NCI-H69 (cell line): ENCODE measurements at places on chromosomes 1 and 21.
A peak's percentile ranks its signal among the peaks of the same experiment; 100 is the strongest.

GRCh38 chr1:230236301-230237008, 169.4 kb downstream of the GALNT2 start:
- DNase-seq, result peak; percentile 7

GRCh38 chr1:196403803-196404690, 204.2 kb downstream of the KCNT2 start:
- DNase-seq, result no peak

GRCh38 chr1:220734571-220735326, 13.4 kb upstream of the MTARC2 start:
- peak; percentile 17 for DNase-seq

DNA sequence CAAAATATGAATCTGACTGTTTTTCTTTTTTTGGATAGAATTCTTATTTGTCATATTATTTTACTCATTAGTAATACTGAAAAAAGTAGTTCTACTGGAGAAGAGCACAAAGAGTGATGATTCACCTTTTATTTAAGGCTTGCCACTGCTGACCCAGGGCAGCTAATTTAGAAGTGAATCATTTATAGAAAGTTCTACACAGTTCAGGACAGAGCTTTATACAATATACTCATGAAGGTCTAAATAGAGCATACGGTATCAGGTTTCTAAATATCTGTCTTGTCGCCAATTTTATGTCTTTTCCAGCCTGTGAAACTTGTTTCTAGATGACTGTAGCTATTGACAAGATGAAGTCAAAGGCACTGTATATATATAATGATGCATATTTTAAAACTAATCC, 25.0 kb downstream of the GIPC2 start:
- peak; percentile 1 for DNase-seq

GRCh38 chr1:34279971-34280370, 103.3 kb downstream of the C1orf94 start:
- no peak for DNase-seq

DNA sequence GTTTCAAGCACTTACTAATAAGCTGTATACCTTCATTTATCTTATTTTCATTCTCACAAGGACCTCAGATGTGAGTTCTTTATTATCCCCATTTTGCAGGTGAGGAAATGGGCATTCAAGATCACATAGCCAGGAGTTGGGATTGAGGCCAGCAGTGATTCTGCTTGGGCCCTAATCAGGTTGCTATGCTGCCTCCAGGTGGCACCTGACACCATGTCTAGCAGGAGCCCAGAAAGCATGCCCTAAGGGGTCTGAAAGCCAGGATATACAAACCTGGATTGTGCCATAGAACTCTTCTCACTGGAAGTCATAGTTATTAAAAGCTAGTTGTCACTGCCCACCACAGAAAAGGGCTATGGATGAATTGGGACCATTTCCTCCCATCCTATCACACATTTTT, 61.1 kb downstream of the FYB2 start:
- peak; percentile 2 for DNase-seq

DNA sequence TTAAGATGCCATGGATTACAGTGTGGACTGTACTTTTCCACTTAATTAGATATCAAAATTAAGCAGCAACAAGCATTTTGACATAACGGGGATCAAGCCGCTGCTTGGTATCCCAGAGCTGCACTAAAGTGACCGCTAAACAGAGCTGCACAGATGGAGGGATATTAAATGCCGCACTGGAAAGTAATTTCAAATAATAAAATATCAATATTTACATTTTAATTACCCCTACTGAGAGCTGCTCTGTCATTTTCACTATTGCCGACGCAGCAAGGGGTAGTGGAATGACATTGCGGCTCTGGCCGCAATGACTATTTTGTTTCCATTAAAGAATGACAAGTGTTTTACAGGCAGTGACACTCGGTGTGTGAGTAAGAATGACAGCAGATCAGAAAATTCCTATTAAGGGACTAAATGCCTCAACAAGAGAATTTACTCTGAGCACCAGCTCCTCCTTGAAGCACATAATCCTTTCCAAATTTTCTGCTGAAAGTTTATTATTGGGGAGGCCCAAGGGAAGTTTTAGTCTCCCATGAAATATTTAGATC, 109.1 kb upstream of the USH2A start:
- peak; percentile 97 for DNase-seq

GRCh38 chr1:67062412-67062811, 8.5 kb upstream of the SLC35D1 start:
- DNase-seq, result no peak

DNA sequence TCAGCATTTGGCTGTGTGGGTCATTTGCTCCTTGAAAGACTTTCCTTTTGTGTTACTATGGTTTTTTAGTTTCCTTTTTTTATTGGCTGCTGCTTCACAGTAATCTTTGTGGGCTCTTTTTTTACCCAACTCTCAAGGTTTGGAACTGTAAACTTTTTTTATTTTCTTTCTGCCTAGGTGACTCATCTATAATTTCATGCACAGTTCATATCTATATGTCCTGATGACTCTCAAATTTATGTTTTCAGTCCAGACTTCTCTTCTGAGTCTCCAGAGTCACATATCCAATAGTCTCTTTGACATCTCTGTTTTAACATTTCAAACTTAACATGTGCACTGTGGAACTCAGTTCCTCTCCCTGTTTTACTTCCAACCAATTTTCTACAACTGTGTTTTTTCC, 83.4 kb downstream of the ATF6 start:
- DNase-seq, result no peak

- DNase-seq, result peak; percentile 37
Measured at GRCh38 chr21:39048064-39048463, 135.2 kb downstream of the PSMG1 start.

DNA sequence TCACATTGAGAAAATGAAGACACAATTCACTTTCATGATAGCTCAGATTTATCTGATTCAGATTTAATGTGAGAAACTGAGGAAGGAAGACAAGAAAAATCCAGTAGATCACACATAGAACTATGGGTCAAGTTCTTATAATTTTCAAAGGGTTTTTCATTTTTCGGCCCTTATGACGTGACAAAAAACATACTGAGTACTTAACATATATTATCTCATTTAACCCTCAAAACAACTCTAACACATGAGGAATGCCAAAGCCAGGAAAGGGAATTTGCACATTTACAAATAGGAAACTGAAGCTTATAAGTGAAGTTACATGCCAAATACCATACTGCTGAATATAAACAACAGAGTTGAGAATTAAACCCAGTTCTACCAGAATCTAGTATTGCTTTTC, 27.6 kb downstream of the SOD1 start:
- no peak for DNase-seq

- no peak for DNase-seq
Measured at GRCh38 chr1:154220970-154221277, 169 bp downstream of the UBAP2L start.

GRCh38 chr1:46150085-46150484, 17.7 kb upstream of the PIK3R3 start:
- DNase-seq, result no peak

DNA sequence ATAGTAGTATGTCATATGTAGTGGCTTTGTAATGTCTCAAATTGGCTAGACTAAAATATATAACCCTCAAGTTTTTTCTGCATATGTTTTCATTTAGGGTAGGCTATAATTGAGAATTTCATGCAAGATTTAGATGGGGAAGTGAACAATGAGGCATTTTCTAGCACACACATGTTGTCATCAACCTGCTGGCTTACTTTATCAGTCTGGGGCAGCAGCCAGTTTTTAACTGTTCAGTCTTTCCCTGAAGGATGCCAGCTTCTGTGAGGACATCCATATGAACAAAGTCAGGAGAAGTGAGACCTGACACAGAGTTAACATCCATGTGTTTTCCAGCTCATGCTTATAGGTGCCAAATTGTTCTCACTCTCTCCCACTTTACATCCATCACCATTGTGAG, 74.7 kb upstream of the OLFM3 start:
- DNase-seq, result no peak

DNA sequence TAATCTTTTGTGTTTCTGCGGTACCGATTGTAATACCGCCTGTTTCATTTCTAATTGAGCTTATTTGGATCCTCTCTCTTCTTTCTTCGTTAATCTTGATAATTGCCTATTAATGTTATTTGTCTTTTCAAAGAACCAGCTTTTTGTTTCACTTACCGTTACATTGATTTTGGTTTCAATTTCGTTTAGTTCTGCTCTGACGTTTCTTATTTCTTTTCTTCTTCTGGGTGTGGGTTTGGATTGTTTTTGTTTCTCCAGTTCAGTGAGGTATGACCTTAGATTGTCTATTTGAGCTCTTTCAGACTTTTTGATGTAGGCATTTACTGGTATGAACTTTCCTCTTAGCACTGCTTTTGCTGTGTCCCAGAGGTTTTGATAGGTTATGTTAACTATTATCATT, 9.4 kb downstream of the OR2M2 start:
- no peak for DNase-seq

- DNase-seq, result no peak
Measured at GRCh38 chr1:110084227-110085078, 14.0 kb upstream of the ALX3 start.

DNA sequence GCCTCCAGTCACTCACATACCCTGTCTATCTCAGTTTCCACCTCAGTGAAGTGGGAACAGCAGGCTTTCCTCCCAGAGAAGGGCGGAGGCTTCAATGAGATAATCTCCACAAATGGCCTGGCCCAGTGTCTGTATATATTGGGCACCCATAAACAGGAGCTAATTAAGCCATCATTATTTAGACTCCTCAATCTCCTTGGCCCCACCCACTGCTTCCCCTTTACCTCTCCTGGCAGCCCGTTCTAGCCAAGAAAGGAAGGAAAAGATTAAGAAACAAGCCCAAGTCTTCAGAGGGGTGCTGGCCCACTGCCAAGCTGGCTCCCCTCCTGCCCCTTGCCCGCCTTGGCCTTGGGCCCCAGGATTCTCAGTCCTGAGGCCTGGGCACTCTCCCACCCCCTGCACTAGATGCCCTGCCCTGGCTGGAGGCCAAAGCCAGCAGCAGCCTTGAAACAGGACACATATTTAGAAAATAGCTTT, 15.9 kb upstream of the EPB41 start:
- peak; percentile 10 for DNase-seq

DNA sequence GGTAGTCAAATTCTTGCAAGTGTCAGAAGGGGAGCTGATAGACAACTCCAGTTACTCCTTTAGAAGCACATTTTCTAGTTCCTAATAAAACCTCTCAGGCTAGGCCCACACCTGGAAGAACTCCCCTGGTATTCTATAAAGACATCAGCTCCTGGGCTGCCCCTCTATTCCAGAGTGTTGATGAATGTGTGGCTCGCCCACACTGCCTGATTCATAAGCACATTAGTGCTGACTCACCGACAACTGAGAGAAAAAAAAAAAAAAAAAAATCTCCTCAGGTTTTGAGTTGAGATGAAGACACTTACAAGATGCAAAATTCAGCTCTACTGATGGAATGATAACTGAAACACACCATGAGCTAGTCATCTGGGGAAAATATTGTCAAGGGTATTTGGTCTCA, 188.1 kb downstream of the TNR start:
- no peak for DNase-seq

DNA sequence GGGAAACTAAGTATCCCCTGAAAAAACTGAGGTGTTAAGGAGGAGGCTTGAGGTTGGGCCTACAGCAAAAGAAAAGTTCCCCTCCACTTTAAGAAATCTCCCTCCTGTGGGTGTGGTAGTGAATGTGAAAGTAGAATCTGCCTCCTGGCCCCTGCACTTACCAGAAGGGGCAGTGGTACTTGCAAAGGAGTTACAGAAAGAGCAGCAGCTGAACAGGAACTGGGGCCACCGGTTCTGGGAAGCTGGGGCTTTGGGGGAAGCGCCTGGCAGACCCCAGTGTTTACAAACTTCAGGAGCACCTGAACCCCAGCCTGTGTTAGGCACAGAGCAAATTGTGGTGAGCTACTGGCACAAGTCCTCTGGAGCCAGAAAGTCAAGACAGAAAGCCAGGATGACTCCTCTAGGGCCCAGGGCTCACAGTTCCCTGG, 250.2 kb upstream of the FGGY start:
- DNase-seq, result peak; percentile 2

- peak; percentile 69 for DNase-seq
Measured at GRCh38 chr1:172286629-172287076, 133.8 kb upstream of the C1orf105 start.

DNA sequence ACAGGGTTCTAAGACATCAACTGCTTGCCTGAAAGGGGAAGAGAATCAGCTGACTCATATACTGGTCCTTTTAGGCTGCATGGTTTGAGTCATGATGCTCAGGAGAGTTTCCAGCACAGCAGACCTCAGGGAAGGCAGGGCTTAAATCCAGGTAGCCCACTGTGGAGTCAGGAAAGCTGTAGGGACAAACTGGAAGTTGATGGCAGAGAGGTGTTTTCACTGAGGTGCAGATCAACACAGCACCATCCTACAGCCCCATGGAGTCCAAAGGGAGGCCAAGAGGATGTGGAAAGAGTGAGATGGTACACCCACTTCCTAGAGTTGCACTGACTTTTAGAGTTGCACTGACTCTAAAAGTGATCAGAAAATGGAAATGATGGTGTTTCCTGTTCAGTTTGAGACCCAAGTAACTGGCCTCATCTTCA, 252.4 kb upstream of the DUSP10 start:
- no peak for DNase-seq

GRCh38 chr1:111576547-111576946, 43.0 kb upstream of the RAP1A start:
- DNase-seq, result peak; percentile 14

- DNase-seq, result no peak
Measured at GRCh38 chr1:85607126-85607920, 26.8 kb downstream of the CCN1 start.

DNA sequence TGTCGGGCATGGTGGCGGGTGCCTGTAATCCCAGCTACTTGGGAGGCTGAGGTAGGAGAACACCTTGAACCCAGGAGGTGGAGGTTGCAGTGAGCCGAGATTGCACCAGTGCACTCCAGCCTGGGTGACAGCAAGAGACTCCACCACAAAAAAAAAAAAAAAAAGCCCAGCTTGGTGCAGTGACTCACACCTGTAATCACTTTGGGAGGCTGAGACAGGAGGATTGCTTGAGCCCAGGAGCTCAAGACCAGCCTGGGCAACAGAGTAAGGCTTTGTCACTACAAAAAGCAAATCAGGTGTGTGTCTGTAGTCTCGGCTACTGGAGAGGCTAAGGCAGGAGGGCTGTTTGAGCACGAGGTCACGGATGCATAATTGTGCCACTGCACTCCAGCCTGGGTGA, 5.0 kb upstream of the H6PD start:
- DNase-seq, result no peak

DNA sequence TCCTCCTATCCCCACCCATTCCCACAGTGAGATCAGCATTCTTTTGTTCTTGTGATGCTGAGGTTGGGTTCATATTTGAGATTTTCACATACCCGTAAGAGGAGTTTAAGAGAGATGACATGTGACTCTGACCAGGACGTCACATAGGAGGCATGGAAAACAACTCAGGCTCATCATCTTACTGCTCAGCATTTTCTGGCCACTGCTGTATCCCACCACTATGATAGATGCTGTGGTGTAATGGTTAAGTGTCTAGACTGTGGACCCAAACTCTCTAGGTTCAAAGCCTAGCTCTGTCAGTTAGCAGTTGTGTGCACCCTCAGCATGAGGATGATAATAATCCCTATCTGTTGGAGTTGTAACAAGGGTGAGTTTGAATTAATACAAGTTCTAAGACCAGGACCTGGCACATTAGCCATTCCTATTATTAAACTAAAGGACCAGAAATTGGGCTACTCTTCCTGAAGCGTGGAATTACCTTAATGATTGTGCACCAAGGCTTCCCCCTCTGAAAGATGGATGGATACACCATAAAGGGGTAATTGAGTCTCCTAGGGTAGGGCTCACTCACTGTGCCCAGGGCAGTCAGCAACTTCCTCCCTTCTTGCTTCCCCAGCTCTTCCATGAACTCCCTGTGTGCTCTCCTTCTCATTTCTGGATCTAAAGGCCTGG, 40.9 kb downstream of the LGR6 start:
- peak; percentile 87 for DNase-seq

- DNase-seq, result no peak
Measured at GRCh38 chr21:41651406-41651805, 115.4 kb downstream of the RIPK4 start.
